ENCODE measurements at places on chromosomes 1 and 21.

DNA sequence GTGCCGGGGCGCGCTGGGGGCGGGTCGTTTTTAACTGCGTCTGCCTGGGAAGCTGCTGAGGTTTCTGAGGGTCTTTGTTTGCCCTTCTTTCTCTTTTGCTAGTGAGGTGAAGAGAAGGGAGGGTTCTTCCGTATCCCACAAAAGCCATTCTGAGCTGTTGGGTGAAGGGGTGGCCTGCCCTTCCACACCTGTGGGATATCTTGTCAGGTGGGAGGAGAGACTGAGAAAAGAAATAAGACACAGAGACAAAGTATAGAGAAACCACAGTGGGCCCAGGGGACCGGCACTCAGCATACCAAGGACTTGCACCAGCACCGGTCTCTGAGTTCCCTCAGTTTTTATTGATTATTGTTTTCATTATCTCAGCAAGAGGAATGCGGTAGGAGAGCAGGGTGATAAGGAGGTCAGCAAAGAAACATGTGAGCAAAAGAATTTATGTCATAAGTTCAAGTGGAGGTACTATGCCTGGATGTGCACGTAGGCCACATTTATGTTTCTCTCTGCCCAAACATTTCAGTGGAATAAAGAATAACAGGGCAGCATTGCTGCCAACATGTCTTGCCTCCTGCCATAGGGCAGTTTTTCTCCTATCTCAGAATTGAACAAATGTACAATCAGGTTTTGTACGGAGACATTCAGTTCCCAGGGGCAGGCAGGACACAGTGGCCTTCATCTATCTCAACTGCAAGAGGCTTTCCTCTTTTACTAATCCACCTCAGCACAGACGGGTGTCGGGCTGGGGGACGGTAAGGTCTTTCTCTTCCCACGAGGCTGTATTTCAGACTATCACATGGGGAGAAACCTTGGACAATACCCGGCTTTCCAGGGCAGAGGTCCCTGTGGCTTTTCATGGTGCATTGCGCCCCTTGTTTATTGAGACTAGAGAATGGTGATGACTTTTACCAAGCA, 972 bp downstream of the PGBD2 start:
- DNase-seq, result no peak

GRCh38 chr1:184503221-184503749, 116.5 kb downstream of the C1orf21 start:
- no peak for DNase-seq

DNA sequence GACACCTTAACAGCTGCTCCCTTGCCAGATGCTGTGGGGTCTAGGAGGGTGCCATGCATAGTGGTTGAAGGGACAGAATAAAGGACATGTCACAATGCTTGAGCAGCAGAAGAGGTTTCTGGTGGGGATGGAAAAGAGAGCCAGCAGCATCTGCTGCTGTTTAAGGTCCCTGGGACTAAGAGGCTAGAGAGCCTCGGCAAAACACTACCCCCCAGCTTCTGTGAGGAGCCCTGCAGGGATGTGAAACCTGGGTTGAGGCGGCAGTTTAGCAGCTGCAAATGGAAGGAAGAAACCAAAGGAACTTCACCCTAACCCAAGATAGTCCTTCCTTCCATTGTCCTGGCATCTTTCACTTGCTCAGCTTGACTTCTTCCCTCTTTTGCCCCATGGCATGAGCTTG, 39.4 kb downstream of the PLXNA2 start:
- no peak for DNase-seq

DNA sequence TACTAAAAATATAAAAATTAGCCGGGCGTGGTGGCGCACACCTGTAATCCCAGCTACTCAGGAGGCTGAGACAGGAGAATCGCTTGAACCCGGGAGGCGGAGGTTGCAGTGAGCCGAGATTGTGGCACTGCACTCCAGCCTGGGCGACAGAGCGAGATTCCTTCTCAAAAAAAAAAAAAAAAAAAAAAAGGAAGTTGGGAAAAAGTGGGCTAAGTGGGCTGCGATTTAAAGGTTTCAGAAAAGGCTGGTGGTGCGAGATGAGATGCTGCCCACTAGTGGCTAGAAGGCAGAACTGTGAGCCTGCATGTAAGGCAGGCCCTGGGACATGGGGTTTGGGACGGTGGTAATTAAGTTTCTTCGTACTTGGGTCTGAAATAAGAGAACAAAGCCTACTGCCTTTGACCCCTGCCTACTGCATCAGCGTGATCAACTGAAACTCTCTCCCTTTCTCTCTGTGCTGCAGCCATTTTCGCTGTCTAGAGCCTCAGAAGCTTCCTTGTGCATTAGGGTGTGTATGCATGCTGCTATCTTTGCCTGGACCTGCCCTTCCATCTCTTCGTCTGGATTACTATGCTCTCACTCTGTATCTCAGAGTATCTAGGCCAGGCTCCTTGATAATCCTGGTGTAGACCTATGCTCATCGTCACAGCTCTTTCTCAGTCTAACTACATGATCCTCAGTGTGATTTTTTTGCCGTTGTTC, 12.4 kb downstream of the FMOD start:
- DNase-seq, result no peak

GRCh38 chr1:243294723-243295121, 38.9 kb downstream of the SDCCAG8 start:
- DNase-seq, result no peak

GRCh38 chr1:114232691-114233090, 79.0 kb upstream of the SYT6 start:
- no peak for DNase-seq

- DNase-seq, result no peak
Measured at GRCh38 chr1:26853156-26853555, 9.8 kb upstream of the SFN start.

DNA sequence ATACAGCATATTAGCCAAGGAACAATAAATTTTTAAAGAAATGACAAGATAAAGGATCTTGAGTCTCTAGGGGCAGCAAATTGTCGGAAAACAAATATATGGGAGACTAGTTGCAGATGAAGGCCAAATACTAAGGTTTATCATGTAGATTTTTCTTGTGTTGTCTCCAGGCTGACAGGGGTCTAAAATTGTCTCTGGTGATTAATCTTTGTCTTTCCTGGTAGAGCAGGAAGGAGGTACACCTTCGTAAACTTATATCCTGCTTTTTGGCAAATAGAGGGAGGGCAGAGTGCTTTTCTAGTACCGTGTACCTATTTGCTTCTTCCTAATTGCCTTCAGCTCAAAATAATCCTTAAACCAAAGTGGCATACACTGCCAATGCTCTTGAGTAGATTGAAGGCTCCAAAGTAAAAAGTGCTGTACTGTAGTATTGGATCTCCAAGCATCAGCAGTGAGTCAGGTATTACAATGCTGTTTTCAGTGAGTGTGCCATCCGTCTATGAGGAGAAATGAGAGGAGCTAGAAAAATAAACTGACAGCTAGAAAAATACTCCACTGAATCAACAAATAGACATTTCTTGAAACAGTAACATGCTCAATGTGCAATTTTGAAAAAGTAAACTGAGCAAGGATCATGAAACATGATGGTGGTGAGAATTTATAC, 1.8 kb upstream of the LEPR start:
- DNase-seq, result no peak

DNA sequence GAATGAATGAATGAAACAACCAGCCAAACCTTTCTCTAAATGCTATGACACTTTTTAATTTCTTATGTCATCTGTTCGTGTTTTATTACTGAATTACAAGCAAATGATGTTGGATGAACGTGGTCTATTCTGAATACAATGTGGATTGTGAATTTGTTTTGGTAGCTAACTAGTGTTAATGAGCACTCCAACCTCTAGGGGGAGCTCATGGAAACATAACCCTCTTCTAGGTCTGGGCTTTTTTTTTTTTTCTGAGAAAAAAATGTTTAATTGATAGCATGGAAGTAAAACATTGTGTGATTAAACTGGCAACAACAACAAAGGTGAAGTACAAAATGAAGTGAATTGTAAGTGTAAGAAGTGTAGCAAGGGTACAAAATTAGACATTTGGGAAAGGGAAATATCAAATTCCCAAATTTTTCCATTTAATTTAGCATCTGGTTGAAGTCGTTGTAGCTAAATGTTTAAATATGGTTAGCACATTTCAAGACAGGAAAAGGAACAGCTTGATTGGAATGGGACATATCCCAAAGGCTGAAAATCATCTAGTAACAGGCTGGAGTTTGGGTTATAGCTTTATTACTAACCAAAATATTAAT, 42.6 kb upstream of the PTGS2 start:
- DNase-seq, result no peak

- DNase-seq, result no peak
Measured at GRCh38 chr1:27951396-27951795, 8.4 kb upstream of the XKR8 start.

GRCh38 chr1:219882096-219882495, 46.3 kb downstream of the SLC30A10 start:
- no peak for DNase-seq
